ENCODE measurements at places on chromosomes 5 and 9.

GRCh38 chr9:37936965-37937364, 33.0 kb upstream of the SLC25A51 start:
- DNase-seq, result no peak

GRCh38 chr5:78699552-78700153, 51.1 kb upstream of the LHFPL2 start:
- no peak for DNase-seq

DNA sequence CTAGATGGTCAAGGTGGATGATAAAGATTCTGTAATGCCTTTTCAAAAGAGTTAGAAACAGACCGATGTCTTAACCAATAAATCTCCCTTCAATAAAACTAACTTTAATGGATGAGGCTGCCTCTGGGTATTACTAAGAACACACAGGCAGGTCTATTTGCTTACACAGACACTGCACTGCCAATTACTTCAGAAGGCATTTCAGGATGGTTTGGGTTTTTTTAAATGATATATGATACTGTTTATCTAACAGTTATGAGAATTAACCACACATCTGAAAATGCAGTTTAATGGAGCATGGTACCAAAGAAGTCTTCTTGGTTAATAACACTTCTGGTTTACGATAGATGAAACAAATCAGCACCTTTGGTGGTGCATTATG, 367.9 kb upstream of the GRAMD2B start:
- no peak for DNase-seq

- DNase-seq, result no peak
These were observed 23.6 kb upstream of the CYSTM1 start for GRCh38 chr5:140151144-140152021.

- peak; percentile 76 for DNase-seq
These were observed 18.3 kb upstream of the HSDL2 start for GRCh38 chr9:112361601-112362000.

DNA sequence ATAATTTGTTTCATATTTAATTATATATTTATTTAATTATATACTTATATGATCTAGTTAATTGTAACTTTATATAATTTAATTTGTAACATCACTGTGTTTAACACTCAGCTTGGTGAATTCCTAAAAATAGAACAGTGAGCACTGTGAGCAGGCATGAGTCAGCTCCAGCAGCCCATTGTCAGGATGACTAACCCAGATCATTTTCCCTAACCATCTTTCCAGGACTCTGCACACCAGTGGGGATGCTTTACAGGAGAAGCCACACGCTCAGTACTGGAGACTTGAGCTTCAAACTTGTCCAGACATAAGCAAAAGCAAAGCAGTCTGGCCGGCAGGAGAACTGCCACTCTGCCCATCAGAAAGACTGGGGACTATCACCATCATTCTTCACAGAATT, 446.2 kb upstream of the TRPC7 start:
- DNase-seq, result no peak

DNA sequence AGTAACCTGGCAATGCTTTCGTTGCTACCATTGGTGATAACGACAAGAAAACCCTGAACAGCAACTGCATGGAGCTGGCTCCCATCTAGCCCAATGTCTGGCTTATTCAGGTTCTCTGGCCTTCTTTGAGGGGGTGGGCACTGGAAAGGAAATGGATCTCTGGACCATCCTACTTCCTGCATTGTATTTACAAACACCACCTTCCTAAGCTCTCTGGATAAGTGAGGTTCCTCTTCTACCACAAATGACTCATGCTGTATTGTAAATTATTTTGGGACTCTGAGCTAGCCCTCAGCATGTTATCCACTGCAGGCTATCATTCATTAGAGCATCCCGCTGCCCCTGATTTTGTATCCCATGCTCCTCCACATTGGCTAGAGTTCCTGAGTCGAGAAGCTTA, 136.9 kb upstream of the KLF9 start:
- no peak for DNase-seq

DNA sequence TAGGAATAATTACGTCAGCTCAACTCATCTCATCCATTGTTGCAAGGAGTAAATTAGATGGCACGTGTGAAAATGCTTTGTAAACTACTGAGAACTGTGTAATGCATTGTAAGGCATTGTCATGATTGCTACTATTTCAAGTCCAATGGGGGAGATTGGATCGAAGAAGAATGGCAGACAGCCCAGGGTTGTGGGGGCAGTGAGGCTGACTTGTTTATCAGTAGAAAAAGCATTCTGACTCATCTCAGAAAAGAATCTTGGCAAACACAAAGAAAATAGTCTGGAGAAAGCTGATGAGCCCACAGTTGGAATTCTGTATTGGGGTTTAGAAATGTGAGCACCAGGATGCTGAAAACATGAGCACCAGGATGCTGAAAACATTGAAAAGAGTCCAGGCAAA, 28.0 kb upstream of the DAP start:
- no peak for DNase-seq

DNA sequence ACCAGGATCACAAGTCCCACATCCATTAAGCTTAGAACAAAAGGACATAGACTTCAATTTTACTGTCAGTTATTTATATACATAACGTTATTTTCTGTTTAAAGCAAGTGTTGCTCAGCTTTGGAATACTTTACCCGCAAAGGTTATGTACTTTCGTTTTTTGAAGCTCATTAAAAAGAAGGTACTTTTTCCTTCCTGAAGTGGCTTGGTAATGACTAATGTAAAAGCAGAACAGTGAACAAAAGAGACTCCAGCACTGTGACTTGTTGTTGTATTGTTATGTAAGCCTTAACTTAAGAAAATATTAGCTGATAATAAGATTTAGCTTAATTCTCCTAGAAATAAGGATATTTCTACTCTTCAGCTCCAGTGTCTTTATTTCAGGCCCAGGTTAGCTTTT, 97.3 kb upstream of the SLCO6A1 start:
- DNase-seq, result no peak

GRCh38 chr5:179836225-179837019, 15.7 kb downstream of the SQSTM1 start:
- peak; percentile 28 for DNase-seq

GRCh38 chr9:37953775-37954437, 50.0 kb upstream of the SLC25A51 start:
- no peak for DNase-seq

Measured in GM23338 (cell line).